ENCODE measurements at places on chromosomes 7 and 10.
A peak's percentile ranks its signal among the peaks of the same experiment; 100 is the strongest.

DNA sequence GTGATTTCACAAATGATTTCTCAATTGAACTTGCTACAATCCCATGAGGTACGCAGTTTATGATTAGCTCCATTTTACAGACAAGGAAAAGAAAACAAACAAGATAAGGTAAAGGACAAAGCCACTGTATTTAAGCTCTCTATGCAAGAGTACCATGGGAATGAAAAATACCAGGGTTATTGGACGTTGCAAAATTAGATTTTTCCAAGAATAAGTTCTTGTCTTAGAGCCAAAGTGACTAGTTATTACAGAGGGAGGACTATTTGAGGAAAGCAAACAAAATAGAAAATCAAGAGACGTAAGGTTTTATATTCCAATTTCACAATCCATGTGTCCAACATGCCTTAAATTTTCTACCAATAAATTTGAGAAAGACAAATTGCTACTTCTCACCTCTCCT lies 97.9 kb upstream of the PTN start:
- no peak for DNase-seq

GRCh38 chr7:11579141-11579540 lies 252.9 kb downstream of the THSD7A start:
- DNase-seq, result no peak

- no peak for DNase-seq
These were observed 4.1 kb upstream of the CPA4 start for GRCh38 chr7:130288829-130289228.

DNA sequence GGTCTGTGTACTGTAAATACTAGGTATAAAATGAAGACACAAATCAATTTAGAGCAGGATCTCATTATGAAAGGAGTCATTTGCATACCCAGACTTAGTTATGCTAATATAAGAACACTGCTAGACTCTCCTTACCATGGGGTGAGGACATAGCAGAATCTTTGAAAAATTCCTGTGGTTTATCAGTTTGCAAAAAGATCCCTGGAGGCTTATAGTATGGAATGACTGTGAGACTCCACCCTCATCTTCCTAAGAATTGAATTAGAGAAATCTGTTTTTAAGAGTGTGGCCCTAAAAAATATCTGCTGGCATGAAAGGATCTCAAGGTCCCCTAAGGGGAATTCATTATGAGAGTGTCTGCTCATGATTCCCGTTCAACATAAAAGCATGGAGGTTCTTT lies 63.2 kb downstream of the WNT2 start:
- DNase-seq, result no peak

- DNase-seq, result no peak
These were observed 29.4 kb downstream of the ENTPD1 start for GRCh38 chr10:95785317-95785716.

DNA sequence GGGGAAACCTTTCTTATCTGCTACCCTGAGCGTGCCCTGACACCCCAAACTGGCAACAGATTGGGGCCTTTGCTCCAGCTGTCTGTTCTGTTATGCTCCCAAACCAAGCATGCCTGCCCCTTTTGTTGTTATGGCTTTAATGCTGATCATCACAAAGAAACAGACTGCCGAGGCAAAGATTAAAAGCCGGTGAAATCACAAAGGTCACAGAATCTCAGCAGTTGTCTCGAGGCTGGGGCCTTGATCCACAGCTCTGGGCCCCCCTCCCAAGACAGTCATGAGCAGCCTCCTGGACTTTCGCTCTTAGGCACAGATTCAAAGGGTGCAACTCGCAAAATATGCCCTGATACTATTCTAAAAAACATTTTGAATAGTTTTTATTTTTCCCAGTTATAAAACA lies 65.6 kb downstream of the STRA8 start:
- DNase-seq, result no peak

DNA sequence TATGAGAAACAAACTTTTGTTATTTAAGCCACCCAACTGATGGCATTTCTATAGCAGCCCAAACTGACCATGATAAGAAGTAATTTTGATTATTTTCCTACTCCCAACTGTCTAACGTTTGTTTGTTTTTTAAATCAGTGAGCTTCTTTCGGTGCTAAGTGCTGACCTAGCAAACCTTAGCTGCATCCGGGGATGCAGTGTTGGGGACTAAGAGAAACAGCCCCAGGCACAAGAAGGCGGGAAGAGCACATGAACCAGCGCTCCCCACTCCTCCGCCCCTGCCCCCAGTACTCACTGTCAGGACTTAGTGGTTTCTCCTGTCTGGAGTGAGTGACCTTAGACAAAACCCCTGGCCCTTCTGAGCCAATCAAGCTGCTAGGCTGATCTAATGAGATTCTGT lies 168.8 kb downstream of the CALN1 start:
- DNase-seq, result no peak

DNA sequence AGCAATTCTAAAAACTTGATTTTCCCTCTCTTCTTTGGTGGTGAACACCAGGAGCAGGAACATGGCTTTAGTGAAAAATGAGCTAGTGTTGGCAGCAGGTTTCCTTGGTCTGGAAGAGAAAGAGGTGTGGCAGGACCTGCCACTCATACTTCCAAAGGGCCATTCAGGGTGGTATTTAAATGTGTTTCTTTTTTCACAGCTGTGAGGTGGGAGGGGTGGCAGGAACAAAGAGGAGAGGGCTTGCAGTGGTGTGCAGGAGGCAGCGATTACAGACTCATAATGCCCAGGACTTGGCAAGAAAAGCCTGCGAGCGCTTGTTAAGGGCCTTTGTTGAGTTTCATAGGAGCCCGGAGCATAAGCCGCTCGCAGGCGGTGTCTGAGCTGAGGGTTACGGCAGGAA lies 36.8 kb downstream of the WIPF3 start:
- no peak for DNase-seq

DNA sequence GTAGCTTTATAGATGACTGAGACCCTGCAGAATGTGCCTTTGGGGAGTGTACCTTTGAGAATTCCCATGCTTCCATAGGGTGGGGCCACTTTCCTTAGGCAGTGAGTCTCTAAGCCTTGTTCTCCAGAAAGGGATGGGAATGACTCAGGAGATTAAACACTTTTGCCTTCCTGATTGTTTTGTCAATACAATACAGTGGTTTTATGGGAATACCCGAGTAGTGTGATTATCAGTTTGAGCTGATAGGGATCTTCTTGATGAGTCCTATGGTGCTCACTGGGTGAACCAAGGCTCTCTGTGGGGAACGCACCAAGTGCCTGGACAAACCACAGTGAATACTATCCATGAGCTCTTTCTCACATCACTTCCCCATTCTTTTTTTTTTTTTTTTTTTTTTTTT lies 6.3 kb downstream of the MYOF start:
- DNase-seq, result no peak

- DNase-seq, result no peak
These were observed 695.9 kb upstream of the GRM3 start for GRCh38 chr7:85947767-85948166.

- no peak for DNase-seq
These were observed 25.8 kb downstream of the TWIST1 start for GRCh38 chr7:19091550-19092200.

- DNase-seq, result no peak
These were observed 7.8 kb upstream of the BLNK start for GRCh38 chr10:96279191-96279641.

DNA sequence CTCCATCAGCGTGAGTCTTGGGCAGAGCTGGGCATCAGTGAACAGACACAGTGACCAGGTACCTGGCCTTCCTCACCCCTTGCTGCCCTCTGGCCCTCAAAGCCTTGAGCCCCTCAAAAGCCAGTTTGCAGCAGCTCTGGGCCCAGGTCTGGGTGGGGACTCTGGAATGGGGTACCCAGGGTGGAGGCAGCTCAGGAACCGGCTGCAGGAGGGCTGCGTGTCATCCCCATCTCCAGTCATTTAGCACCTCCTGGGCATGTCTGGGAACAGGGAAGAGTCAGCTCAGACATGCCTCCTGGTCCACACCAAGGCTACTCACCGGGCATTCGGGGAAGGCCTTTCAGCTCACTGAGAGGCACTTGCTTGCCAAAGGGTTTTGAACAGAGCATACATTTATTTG lies 503.3 kb downstream of the TCERG1L start:
- DNase-seq, result no peak

DNA sequence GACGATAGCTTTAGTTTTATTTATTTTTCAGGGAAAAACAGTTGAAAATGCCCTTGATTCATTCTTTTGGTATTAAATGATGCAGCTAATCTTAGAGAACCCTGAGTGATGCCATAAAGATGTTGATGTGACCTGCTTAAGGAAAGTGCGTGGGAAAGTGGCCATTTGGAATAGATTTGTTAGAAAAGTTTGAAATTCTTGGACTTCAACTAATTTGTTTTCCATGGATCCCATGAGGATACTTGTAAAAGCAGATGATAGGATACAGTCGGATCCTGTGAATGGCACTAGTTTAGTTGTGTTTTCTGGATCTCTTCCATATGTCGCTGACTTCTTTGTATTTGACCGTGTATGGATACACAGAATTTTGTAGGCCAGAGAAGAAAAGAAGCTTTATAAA lies 69.0 kb downstream of the SEPTIN7 start:
- DNase-seq, result no peak

GRCh38 chr7:135994466-135995205 lies 17.5 kb upstream of the MTPN start:
- no peak for DNase-seq

- no peak for DNase-seq
These were observed 17.0 kb upstream of the ADAM12 start for GRCh38 chr10:126405239-126405775.

DNA sequence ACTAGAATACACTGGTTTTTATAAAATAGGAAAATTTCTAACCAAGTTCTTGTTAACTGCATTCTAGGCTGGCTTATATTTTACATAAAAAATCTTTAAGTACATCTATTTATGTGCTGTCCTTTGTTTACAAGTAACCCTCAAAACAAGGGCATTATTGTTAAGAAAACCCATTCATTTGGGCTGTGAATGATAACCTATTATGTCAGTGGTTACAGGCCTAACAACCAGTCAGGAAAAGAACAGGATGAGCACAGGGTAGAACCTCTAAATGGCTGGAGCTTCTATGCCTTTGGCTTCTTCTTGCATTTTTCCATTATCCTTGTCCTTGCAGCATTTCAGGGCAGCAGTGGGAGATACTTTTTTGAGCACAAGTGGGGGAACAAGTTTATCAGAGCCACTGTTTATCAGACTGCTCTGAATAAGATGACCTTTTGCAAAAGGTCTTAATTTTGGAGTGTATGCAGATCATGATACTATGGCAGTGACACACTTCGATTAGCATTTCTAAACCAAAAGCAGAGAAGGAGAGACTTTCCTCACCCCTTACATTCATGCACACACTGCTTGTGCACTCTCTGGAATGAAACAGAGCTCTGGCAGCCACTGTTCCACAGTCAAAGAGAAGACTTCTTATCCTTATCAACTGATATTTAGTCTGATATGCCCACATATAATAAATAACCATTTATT lies 10.9 kb downstream of the GPR37 start:
- no peak for DNase-seq

DNA sequence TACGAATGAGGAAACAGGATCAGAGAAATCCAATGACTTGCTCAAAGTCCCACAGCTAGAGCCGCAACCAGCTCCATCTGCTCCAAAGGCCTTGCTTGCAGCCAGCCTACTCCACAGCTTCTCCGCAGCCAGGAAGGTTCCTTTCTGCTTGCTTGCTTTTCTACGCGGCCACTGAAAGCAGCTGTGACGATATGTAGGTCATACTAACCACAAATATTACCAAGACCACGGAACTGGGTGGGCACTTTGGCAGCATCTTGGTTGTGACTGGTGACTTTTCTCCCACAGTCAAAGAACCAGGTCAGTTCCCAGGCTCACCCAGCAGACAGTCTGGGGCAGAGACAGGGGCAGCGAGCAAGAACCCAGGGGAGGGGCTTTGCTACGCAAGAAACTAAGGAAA lies 86.4 kb downstream of the FAM53B start:
- peak; percentile 53 for DNase-seq

GRCh38 chr10:21689881-21690280 lies 155.8 kb downstream of the MLLT10 start:
- no peak for DNase-seq

DNA sequence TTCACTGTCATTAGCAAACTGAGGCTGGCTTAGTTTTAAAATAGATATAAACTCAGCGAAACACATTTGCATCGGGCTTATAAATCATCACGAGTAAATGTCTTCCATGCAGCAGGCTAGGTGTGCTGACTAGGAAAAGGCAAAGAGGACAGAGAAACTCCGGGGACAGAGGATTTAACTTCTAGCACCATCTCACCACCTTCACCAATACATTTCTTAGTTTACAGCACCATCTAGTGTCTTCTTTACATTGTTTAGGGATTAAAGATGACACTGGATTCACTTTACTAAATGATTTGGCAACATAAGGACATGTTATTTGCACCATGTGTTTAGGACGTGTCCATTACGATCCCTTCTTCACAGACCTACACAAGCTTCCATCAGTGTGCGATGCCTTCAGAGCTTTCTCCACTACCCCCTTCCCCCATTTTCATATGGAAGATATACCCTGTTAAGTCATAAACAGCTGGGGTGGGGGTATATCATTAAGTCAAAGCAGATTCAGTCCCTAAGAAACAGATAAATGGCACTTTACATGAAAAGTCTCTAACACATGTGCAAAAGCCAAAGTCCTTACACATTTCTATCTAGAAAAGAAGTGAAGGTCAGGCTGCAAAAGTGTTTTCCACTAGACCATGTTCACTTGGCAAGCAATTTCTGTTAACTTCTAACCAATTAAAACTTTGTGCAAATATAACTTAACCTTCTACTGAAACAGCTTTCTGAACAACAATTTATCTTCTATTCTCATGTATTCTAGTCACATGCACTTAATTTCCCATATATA lies 103.3 kb downstream of the GRB10 start:
- DNase-seq, result peak; percentile 61

GRCh38 chr10:84550756-84551436 lies 222.5 kb downstream of the CCSER2 start:
- no peak for DNase-seq

GRCh38 chr10:102112210-102112817 lies 7.9 kb downstream of the LDB1 start:
- no peak for DNase-seq

DNA sequence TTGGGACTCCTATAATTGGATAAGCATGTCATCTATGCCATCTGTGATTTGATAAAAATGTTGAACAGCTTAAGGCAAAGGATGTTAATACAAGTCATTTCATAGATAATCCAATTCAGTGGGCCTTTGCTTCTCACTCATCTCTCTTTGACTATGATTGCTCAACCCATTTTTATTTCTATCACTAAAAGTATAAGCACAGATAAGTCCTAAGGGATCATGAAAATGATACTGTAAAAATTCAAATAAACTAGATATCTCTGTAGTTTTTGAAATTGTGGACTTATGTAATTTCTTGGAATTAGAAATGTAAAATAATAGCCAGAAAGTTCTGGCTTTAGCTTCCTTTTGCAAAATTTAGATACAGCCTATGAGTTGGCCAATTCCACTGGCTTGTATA lies 440.3 kb downstream of the POM121L12 start:
- DNase-seq, result no peak

- no peak for DNase-seq
These were observed 25.1 kb downstream of the DPY19L1 start for GRCh38 chr7:35012160-35012559.

DNA sequence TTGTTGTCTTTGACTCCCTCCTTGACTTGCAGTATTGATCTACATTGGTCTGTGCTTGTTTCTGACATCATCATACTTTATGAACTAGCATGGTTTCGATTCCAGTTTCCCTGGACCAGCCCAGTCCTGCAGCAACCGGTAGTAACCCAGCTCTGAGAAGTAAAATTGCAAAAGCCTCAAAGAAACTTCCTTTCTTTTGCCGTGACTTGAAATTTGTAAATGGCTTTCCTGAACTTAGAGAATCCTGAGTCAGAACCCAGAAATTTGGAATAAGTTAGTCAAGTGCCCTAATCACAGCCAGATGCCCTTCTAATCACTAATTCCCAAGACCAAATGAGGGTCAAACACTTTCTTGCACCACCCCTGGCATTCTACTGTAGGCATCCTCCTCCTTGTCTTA lies 15.0 kb downstream of the TAS2R60 start:
- no peak for DNase-seq
